ENCODE measurements at places on chromosomes 5 and 9.

GRCh38 chr9:98925956-98926355 is 17.8 kb upstream of the COL15A1 start:
- DNase-seq: no peak

GRCh38 chr9:5749306-5749705 is 83.6 kb downstream of the ERMP1 start:
- no peak for DNase-seq

DNA sequence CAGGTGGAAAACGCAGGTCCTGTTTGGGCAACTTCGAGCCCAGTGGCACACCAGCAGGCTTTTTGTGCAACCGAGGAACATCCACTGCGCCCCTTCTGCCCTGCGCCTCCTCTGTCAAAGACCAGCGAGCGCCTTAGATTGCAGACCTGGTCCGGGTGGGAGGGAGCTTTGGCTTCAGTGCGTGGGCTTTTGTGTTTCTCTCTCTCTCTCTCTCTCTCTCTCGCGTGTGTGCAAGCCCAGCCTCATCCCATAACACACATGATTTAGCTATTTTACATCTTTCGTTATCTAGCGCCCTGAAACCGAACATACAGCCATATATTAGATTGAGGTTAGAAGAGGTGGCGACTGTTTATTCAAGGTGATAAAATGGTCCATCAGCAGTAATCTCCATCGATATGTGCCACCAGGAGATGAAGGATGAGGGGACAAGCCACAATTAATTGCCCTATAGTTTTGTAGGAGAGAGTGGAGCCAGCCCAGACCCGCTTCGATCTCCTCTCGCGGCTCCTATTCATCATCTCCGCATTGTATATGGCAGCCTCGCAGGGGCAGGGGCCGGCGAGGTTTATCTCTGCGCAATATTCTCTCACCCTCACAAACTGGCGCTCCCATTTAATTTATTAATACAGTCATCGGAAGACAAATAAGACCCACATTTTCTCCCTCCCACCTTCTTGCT is 5.3 kb downstream of the PRDM6 start:
- no peak for DNase-seq

DNA sequence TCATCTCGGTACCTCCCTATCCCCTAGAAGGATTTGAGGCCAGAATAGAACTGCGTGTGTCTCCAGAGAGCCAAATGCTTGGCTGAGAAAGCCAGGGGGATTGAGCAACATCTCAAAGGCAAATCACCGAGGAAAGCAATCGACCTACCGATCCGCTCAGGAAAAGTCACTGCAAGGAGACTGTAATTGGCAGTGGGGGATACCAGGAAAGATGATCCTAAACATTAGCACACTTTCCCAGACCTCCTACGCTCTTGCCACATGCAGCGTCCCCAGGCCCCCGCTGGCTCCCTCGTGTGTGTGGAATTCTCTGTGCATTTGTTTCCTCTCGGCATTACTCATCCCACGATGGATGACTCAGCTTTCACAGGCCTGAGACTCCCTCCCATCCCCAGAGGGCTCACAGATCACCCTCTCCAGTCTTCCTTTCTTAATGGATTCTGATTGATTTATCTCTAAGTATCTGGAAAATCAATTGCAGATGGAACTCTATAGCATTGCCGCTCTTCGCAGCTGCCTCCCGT is 82.2 kb upstream of the ICE1 start:
- no peak for DNase-seq

- DNase-seq: no peak
These were observed 11.9 kb downstream of the FBP2 start for GRCh38 chr9:94581728-94582127.

DNA sequence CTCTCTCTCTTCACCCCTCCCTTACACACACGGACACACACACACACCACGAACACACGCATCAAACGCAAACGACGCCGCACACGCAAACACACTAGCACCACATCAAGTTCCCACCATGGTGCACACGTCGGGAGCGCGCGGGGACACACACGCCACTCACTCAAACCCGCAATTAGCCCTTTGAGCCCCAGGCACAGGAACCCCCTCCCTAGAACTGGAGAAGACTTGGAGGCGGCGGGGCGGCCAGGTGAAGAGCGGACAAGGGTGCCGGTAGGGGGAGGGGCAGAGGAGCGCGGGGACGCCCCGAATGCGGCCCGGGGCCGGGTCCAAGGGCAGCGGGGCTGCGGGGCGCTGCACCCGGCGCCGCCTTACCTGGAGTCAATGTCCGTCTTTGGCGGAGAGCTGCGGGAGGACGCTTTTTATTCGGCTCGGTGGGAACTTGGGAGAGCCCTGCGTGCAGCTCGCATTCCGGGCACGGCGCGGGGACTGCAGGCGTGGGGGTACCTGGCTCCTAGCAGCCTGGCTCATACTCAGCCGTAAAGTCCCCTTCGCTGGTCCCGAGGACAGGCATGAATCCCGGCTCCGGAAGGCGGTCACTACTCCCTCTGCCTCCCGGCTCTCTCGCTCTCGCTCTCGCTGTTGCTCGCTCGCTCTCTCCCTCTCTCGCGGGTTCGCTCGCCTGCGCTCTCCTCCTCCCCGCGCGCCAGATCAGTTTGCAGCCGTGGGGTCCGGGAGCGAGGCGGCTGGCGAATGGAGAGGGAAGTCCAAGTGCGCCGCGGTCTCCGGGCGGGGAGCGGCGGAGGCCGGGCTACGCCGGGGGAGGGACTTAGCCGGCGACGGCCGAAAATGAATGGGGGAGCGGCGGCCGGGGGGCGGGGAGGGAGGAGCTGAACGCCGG is at the start of gene BRINP1:
TSS of gene BRINP1 (minus strand) at position 755 of the 901 bp plus-strand sequence. CDS start 56,080 bp downstream, outside the sequence.
- no peak for DNase-seq

GRCh38 chr5:643351-643801 is 31.2 kb downstream of the CEP72 start:
- no peak for DNase-seq

Data from esophagus squamous epithelium (tissue), 5 donors.